ENCODE measurements at places on chromosomes 5 and 9.
A peak's percentile ranks its signal among the peaks of the same experiment; 100 is the strongest.

GRCh38 chr5:77590347-77590746, 48.2 kb downstream of the OTP start:
- DNase-seq = no peak

DNA sequence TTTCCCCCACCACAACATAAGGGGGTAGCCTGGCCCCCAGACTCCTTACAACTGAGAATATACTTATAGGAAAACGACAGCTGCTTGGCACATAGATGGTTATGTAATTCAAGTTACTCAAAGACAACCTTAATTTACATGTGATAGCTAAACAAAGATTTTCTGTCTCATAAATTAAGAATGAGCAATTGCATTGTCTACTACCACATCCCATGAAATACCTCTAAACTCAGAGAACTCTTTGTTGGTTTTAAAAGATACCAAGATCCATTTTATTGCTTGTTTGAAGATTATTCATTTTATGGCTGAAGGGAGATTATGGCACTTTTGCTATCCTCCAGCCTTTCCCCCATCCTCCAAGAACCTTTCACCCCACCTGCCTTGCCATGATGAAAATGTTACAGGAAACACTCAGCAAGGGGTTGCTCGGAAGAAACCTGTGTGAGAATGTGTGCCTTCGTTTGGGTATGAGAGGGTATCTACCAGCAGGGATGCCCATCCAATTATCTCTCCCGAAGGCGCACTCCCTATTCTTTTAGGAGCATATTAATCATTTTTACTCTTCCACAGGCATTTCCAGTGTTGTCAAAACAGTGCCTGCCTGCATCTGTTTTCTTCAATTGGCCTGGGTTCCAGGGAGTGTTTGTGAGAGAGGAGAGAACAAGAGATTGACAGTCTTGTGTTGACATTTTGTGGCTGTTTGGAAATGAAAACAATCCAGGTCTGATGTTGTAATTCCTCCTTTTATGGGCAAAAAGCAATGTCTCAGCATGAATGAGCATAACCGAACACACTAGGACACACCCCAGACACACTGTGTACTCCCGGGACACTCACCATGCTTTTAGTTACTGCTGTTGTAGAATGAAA, 208.0 kb upstream of the ANKRD55 start:
- no peak for DNase-seq

DNA sequence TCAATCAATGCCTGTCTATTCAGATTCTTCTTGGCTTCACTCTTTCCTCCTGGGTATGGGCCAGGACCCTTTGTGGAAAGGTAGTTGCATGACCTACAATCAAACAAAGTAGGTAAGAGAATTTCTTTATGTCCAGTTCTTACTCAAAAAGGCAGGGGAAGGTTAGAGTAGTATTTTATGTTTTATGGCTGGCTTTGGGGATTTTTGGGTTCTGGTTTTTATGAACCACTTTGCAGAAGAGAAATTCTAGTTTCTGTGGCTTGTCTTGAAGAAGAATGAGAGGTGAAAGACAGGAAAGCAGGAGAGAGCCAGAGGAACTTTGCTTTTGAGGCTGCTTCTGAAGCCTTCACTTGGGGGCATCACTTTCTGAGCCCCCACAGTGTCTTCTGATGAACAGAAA, 14.7 kb upstream of the CRHBP start:
- no peak for DNase-seq

DNA sequence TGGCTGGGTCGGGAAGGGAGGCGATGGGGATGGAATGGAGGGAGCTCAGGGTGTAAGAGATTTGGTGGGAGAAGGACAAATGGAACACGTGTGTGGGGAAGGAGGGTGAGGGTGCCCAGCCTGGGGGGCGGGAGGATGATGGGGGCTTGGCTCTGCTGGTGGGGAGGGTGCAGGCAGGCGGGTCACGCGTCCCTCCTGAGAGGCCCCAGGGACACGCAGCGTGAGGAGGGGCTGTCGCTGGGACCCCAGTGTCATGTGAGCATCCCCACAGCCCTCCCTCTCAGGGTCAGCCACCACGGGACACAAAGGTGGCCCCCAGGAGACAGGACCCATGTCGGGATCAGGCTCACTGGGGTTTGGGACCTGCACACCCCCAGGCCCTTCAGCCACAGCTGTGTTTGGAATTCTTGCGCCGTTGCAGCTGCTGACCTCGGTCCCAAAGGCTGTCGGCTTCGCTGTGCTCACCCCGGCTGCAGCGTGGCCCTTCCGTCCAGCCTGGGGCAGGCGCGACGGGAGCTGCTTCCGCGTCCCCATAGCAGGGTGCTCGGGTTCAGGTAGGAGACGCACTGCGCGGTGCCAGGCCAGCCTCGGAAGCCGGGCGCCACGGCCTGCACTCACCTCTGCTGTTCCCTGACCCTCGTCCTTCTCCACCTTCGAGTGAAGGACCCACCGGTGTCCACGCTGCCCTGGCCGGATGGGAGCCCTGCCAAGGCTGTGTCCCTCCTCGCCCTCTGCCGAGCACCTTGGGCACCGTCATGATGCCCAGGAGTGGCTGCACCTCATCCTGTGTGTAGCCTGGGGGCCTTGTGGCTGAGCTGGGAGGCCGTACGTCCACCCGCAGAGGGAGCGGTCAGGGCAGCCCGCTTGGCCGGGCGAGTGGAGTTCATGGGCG, 5.4 kb downstream of the SLC6A19 start:
- no peak for DNase-seq

- peak; percentile 45 for DNase-seq
Observed at GRCh38 chr9:127858041-127858512, 3.6 kb upstream of the ENG start.

DNA sequence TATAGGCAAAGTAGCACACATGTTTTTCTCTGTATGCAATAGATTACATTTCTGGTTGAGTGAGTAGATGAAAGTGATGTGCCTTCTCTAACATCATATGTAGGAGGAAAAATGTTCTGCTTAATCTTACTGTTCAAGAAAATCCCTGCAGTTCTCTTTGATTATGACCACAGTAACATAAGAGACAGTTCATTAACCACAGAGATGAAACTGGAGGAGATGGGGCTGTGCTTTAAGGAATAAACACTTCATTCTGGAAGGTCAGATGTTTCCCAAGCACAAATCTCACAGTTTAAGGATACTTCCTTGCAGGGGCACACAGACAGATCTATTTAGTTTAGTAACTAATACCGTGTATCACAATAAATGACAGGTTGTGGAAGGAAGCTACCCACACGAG, 150.2 kb downstream of the SEMA5A start:
- no peak for DNase-seq

DNA sequence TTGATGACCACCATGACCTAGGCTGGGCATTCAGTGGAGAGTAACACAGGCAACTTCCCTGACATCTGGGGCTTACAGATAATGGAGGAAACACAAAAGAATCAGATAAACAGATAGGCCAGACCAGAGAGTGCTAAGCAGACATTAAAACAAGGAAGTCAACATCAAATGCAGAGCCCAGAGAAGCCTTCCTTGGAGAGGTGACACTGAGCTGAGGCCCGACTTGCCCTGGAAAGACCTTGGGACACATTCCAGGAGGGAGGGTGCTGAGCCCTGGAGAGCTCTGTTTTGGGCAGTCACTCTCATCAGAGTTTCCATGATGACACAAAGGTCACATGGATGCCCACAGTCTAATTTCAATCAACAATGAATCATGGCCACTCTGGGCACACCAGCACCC, 31.9 kb upstream of the C5orf58 start:
- no peak for DNase-seq
